ENCODE measurements at places on chromosomes 2 and 18.

DNA sequence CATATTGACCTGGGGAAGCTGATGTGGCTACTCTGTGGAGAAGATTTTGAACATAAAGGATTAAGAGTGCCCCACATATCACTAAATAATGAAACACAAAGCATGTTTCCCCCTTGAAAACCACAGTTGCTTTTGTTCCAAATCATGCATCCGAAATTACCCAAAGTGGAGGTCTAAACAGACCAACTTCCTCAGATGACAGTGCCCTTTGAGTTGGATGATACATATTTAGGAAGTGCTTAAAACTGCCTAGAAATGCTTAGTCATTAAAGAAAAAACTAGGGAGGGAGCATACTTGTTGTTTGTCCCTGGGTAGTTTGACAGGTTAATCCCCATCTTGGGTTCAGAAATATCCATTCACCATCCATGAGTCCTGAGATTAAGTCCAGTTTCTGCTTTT, 1070.3 kb downstream of the SUCLG1 start:
- DNase-seq = no peak

DNA sequence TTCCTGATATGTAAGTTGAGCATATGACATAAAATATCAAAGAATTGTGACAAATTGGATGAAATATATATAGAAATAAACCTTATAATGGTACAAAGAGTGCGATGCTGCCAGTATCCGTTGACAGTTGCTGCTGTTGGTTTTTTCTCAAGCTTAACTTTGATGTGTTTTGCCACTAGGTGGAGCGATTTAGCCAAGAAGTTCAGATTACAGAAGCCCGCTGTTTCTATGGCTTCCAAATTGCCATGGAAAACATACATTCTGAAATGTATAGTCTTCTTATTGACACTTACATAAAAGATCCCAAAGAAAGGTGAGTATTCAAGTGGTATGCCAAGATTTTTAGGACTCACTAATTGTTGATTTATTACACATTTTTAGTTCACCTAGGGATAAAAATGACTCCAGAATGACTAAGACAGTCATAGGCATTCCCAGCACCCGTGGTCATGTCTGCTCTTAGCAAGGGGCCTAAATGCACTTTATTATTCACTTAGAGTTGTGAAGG, 2.1 kb downstream of the RRM2 start:
- DNase-seq = peak; percentile 91

DNA sequence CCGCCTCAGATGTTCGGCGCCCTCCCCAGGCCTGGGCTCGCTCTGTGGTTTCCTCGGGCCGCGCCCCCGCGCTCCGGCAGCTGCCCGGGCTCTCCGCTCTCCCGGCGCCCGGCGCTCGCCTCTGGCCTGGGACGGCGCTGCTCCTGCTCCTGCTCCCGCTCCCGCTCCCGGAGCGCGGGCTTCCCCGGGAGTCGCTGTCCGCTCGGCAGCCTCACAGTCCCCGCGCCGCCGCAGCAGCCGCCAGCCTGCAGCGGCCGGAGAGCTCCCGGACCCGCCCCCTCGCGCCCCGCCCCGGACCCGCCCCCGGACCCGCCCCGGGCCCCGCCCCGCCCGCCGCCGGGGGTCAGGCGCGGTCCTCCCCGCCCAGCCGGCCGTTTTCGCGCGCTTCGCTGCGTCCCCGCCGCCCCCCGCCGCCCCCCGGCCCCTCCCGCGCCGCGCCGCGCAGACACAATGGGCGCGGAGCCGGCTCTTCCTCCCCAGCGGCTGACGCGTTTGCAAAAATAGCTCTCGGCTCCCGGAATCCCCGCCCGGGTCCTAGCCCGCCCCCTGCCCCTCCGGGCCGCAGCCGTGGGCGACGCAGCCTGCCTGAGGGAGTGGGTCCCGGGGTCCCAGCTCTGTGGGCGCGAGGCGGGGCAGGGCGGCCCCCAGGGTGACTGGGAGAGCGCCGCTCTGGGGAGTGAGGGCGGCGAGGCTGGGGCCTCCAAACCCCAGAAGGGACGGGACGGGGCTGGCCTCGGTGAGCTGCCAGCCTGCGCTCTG, at the start of gene ARL4C:
TSS of gene ARL4C (minus strand) at position 247 of the 759 bp plus-strand sequence. CDS start 495 bp downstream, outside the sequence.
- peak; percentile 89 for DNase-seq

- DNase-seq = peak; percentile 98
Observed at GRCh38 chr2:26911911-26912861, 58.3 kb upstream of the MAPRE3 start.

GRCh38 chr18:6901286-6901926, 171.9 kb downstream of the ARHGAP28 start:
- no peak for DNase-seq

DNA sequence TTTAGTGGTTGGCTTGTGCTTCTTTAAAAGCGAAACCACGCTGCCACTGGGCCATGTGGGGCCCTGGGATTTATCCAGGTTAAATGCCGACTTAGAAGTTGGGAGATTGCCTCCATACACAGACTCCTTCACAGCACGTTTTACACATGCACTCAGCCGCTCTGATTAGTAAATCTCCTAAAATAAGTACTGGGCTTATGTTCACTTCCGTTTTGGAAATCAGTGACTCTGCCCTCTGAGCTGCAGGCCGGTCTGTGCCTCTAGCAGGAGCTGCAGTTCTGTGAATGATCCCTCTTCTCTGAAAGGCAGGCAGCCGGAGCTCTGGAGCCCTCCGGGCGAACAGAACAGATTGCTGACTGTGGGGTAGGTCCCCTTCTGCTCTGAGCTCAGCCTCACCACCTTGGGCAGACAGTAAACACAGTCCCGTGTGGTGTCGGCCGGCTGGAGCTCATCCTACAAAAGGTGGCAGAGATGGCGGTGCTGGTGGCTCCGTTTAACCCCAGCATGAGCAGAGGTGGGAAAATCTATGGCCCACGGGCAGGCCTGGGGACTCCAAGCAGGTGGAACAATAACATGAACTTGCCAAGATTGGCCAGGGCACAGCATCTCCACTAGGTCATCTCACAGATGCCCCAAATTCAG, 9.8 kb upstream of the RAB17 start:
- peak; percentile 34 for DNase-seq

DNA sequence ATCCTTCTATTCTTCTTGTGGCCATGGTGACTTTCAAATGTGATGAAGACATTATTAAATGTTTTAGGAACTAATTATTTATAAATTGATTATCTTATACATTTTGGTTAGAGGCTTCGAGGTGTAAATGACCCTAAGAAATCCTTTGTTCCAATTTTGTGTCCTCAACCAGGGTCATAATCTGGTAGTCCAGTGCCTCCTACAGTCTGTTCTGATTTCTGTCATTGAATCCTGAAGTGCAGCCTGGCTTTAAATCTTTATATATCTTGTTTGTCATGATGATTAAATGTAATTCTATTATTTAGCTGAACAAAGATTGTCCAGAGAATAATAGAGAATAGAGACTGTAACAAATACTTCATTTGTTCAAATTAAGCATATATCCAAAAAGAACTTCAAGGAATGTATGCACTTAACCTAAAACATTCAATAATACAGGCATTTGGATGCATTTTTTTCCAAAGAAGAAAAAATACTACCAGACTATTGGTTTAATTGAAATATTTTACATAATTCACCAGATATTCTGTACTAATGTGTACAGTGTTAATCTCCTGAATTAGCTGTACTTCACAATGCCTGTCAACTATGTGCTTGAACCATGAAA, 89.8 kb downstream of the PRPF40A start:
- peak; percentile 70 for DNase-seq

- no peak for DNase-seq
Observed at GRCh38 chr2:34787341-34787740, 1188.2 kb upstream of the FAM98A start.

DNA sequence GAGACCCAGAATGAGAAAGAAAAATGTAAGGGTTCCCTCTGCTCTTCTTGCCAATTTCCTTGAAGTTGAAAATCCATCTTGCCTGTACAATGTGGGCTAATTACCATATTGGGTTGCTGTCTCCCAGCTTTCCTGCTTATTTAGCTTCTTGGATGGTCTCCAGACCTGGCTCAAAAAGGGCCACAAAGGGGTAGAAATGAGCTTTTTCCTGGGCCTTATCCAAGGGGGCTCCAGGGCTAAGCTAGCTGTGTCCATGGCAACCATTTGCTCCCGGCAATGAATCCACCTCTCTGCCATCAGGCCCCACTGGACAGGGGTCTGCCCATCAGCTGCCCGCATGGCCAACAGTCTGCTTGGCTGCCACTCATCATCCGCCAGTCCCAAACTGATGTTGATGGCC, 85.0 kb downstream of the BOD1L2 start:
- DNase-seq = peak; percentile 91

DNA sequence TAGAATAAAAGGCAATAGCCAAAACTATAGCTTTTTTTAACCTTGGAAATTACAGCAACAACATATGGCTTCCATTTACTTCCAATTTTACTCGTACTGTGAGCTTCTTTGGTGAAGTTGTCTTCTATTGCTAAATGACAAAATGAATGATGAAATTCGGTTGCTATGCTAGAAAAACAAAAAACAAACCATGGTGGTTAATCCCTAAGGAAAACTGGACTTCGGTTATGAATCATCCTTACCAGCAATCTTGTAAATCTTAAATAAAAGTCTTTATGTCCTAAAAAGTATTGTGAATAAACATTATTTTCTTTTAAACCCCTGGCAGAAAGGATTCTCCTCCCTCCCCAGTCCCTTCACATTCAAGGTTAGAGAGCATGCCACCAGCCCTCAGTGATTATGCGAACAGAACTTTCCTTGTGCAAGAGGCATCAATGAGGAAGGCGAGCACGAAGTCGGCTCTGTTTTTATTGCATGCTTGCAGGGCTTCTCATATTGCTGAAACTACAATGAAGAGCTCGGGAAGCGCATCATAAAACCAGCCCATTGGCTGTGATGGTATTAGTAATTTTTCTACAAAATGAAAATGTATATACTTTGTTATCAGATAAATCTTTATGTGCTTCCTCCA, 62.9 kb downstream of the ZNF521 start:
- no peak for DNase-seq

GRCh38 chr18:56929886-56930285, 217.0 kb upstream of the BOD1L2 start:
- DNase-seq = no peak

DNA sequence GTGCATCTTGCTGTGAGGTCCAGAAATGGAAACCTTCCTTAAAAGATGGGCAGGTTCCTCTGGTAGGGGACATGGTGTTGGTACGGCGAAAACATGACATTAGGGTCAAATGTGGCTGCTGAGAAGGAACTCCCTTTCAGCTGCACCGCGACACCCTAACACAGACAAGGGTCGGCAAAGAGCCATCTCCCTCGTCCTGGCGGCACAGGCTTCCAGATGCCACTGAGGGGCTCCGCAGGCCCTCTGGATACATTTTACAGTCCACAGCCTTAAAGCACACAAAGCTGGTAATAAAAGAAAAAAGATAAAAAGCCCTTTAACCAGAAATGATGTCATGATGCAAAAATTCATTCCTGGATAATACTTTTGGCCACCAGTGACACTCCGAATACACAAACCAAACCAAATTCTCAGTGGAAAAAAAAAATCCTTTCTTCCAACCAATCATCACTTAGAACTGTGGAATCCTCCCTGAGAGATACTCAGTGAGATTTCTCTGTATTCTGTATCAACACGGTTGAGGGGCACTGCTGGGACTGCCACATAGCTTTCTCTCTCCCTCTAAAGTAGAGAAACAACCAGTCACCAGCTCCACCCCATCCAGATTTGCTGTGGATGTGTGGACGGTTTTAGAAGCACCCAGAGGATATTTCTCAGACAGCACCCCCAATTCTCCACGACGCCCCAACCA, 174.8 kb downstream of the HDAC4 start:
- no peak for DNase-seq

All from brain (organoid and tissue), 16 donors.